ENCODE measurements at places on chromosomes 5 and 9.

GRCh38 chr9:84251921-84252320 lies 88.6 kb downstream of the SLC28A3 start:
- DNase-seq = no peak

DNA sequence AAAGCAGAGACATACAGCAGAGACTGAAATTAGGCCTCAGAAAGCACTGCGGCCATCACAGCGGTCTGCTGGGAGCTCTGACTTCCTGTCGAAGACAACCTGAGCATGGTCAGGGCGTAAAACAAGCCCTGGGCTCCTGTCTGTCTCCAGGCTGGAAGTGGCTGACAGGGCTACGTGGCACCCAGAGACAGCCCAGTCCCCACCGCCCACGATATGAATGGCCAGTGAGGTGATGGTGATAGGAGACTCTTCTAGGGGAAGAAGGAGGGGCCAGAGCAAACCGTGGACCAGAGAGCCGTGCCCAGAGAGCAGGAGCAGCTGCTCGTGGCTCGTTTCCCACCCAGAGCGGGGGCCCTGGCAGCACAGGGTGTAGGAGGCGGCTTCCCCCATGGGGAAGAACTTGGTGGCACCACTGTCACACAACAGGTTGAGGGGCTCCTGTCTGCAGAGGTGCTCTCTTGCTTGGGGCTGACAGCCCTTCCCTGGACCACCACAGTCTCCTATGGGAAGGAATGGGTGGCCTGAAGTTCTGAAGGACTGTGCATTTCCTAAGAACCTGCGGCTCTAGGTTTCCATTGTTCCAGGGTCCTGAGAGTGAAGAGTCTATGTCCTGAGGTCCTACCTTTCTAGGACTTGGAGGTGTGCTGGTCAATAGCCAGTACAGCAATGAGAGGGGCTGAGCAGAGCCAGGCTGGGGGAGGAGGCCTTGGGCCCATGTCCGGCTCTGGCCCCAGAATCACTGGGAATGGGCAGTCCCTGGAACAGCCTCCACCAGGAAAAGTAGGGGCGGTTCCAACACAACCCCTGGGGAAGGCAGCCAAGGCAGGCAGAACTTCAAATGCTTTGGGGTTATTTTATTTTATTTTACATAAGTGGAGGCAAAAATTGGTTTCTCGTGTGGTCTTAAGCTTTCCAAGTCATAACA lies 56.4 kb downstream of the BARX1 start:
- DNase-seq = no peak

- DNase-seq = no peak
Measured at GRCh38 chr5:2666081-2666480, 85.4 kb downstream of the IRX2 start.

GRCh38 chr5:134038138-134038537 lies 33.4 kb upstream of the VDAC1 start:
- DNase-seq = no peak

DNA sequence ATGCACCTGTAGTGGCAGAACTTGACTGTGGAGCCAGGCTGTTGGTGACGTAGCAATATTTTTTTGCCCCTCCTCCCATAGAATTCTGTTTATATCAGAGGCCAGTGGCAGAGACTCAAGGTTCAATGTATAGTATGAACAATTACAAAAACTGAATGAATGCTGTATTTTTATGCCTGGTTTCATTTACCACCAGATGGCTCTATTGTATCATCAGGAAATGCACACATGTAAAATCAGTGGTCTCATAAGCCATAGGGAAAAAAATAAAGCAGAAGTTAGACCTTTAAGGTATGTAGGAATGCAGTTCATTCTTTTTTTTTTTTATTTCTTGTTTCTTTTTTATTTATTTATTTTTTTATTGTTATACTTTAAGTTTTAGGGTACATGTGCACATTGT lies 43.6 kb downstream of the CCDC192 start:
- peak; percentile 60 for DNase-seq

DNA sequence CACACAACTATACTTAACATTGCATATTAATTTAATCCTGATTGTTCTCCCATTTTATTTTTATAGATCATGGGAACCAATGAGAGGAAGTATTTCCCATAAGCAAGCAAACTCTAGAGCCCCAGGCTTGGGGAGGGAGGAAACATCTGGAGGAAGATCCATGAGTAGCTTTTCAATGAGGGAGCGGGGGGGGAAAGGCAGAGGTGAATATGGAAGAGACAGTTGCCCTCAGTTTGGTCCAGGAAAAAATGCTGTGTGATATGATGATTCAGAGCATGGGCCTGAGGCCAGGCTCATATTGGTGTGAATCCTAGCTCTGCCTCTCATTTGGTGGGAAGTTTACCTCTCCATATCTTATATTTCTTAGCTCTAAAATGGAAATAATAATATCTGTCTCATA lies 42.2 kb upstream of the ALDOB start:
- no peak for DNase-seq

Measured in Kasumi-1 (cell line).